ENCODE measurements at places on chromosomes 12 and 14.

DNA sequence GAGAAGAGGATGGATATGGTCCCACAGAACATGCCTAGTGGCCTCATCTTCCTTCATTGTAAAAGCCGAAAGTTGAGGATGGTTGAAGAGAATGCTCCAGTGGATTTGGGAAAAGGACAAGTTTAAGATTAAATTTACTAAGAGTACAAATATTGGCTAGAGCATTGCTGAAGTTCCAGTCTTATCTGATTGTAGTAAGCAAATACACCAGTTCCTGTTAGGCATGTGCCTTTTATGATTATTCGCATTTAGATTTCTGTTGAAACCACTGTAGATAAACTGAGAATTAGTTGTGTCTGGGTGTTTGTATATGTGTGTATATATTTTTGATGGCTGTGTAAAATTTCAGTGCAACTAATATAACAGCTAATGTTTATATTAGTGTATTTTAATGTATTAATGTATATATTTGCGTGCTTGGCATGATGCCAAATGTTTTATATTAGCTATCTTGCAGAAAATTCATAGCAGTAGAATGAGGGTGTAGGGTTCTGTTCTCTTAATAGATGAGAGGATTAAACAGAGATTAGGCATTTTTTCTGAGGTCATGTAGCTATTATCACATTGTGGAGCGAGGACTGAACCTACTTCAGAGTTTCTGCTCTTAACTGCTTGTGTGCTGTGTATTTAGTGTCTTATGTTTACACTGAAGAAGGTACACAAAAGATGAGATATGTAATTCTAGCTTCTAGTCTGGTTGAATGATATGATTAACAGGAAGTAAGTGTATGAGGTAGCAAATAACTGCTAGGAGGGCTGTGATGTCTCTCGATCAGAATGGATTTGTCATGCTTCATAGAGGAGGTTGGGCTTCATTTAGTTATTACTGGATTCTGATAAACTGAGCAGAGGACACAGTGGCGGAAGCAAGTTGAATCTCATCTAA is 21.1 kb downstream of the FKBP3 start:
- DNase-seq = no peak

GRCh38 chr12:50545213-50545612 is 40.4 kb downstream of the DIP2B start:
- no peak for DNase-seq

GRCh38 chr12:52268212-52268611 is 6.2 kb upstream of the KRT86 start:
- DNase-seq = no peak

DNA sequence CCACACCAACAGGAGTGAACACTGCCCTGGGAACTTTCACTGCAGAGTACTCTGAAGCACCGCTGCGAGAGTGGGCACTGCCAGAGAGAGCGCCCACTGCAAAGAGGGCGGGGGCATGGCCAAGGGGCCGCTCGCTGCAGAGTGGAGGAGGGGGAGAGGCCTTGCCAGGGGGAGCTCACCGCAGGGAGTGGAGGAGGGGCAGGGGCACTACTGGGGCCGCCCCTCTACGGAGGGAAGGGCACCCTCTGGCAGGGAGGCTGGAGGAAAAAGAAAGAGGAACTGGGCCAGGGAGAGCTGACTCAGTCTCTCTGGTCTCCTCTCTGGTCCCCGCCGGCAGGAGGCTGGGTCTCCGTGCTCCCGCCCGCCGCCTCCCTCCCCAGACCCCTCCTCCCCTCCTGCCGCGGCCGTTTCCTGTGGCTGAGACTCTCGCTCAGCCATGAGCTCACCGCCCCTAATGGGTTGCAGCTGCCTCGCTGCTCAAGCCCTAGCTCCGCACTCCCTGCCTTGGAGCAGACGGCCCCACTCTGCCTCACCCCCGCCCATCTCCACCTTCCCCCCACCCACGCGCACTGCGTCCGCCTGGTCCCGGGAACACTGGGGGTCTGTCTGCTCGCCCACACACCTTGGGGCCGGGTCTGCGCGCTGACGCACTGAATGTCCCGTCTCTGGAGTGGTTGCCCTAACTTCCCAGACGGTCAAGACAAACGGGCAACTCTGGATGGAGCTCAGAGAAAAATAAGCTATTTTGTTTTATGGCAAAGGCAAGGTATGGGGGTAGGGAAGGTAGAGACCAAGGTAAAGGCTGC is 1.3 kb downstream of the ARHGEF40 start:
- DNase-seq = peak; percentile 60

DNA sequence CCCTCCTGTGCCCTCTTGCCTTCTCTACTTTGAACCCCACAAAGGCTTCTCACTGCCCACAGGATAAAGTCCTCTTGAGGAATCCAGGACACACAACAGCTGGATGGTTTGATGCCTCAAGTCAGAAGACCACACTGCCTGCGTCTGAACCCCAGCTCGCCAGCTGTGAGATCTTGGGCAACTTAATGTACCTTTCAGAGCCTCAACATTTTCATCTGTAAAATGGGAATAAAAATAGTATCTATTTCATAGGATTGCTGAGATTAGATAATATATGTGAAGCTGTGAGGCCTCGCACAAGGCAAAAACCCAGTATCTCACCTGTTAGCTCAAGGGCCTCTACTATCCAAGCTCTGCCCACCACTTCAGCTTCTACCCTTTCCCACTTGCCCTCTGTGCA is 2.3 kb downstream of the CINP start:
- no peak for DNase-seq

GRCh38 chr12:133217219-133217618 is 18.5 kb downstream of the ANHX start:
- DNase-seq = no peak
